ENCODE measurements at places on chromosomes 7 and 10.
A peak's percentile ranks its signal among the peaks of the same experiment; 100 is the strongest.

GRCh38 chr10:80642661-80643060 is 105.0 kb downstream of the SH2D4B start:
- DNase-seq, result no peak

- no peak for DNase-seq
Measured at GRCh38 chr7:95201727-95202126, 122.6 kb downstream of the PON1 start.

- DNase-seq, result peak; percentile 29
Measured at GRCh38 chr7:76054123-76055120, 6.5 kb downstream of the MDH2 start.

DNA sequence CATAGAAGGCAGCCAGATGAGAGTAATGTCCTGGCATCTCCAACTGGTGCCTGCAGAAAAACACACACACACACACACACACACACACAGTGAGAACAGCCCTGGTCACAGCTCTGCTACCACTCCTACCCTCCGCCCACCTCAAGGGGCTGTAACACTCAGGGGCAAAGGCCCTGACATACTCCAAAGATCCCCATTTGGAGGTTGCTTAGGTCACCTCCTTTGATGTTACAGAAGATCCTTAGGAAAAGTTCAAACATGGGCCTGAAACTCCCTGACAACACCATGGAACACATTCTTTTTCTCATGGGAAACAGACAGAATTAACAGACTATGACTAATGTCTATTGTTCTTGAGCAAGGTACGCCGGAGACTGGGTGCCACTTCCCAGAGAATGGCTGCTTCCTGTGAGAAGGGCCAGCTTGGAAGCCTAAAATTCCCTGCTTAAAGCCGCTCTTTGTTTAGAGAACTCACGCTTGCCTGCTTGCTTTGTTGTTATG is 27.7 kb downstream of the DENND11 start:
- DNase-seq, result no peak

GRCh38 chr10:10490581-10490980 is 527.1 kb upstream of the CELF2 start:
- DNase-seq, result no peak

DNA sequence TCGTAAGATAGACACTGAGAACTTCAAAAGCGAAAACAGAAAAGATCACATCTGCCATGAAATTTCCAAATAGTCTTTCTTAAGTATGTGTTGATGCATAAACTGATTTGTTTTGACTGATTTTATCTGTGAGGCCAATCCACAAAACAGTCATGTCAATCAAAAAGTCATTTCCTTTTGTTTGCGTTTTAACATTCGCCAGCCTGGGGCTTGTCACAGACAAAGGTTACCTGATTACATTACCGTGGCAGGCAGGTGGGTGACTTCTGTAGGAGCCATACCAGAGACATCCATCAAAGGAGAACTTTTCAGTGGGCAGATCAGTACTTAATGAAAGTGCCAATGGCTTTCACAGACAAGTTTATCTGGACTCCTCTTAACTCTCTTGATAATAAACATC is 45.5 kb upstream of the BET1 start:
- DNase-seq, result no peak

DNA sequence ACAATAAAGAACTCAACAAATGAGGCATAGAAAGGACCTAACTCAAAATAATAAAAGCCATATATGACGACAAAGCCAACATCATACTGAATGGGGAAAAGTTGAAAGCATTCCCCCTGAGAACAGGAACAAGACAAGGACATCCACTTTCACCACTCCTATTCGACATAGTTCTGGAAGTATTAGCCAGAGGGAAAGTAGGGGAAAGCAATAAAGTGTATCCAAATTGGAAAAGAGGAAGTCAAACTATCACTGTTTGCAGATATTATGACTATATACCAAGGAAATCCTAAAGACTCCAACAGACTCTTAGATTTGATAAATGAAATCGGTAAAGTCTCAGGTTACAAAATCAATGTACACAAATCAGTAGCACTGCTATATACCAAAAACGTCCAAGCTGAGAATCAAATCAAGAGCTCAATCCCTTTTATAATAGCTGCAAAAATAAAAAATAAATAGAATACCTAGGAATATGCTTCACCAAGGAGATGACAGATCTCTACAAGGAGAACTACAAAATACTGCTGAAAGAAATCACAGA is 4.8 kb downstream of the ANXA7 start:
- no peak for DNase-seq

DNA sequence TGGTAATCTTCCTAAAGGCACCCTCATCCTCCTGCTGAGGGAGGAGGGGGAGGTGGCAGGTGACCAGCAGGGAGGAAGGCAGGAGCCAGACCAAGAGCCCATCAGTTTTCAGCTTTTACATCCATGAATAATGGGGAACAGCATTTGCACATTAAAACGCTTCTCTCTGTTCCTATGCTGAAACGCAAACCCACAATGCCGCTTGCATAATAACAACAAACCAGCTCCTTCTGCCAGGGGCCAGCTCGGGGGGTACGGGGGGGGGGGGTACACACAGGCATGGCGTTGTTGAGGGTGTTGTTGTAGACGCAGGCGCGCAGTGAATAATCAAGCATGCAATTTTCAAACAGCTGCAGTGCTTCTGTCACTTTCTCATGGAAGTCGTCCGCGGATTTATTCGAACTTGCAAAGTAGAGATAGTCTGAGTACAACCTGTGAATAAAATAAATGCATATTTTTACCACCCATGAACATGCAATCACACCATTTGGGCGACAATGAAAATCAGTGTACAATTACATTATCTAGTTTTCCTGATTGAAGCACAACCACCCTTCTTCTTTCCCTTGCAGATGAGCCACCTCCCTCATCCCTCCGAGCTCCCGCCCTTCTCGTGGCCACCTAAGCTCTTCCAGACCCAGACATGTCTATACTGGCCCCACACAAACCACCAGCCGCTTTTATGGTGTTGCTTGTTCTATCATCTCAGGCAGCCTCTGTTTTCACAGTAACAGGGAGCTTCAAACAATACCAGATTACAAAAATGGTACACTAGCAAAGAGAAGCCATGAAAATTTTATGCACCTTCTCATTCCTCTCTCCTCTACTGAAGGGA is 72.2 kb downstream of the CHST15 start:
- no peak for DNase-seq

DNA sequence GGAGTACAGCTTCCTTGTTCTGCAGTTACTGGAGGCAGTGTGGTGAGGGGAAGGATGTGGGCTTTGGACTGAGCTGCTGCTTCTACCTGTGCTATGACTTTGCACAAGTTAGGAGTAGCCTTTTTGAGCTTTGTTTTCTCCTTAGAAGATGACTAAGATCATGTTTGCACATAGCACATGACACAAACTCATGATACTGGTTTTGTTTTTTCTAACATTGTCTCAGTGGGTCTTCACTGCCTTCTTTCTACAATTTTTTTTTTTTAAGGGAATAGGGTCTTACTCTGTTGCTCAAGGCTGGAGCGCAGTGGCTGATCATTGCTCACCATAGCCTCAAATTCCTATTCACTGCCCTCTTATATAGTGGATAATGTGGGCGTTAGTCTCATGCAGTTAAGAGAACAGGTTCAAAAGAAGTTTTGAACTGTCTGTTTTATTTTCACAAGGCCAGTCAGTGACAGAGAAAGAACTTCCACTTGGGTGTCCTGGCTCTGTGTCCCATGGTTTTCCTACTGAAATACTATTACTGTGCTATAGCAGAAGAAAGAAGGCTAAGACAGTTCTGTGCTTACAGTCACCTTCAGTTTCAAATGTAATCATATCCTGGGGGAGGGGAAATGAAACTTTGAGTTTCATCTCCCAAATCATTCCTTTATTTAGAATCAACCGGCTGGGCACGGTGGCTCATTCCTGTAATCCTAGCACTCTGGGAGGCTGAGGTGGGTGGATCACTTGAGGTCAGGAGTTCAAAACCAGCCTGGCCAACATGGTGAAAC is 72.0 kb downstream of the KAT6B start:
- no peak for DNase-seq

DNA sequence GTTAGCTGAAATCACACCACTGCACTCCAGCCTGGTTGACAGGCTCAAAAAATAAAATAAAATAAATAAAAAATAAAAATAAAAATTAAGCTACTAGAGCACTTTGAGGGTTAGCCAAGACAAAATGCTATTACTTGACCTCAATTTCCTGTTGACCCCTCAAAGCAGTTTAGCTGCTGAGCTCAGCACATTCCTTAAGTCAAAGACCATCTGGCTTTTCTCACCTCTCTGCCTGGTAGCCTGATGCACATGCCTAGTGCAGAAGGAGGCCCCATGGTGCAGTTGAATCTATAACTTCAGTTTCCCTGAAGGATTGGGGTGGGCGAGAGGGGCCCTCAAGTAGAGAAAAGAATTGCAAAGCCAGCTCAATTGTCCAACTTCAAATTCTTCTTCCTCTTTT is 211.1 kb upstream of the GALNT17 start:
- DNase-seq, result no peak

DNA sequence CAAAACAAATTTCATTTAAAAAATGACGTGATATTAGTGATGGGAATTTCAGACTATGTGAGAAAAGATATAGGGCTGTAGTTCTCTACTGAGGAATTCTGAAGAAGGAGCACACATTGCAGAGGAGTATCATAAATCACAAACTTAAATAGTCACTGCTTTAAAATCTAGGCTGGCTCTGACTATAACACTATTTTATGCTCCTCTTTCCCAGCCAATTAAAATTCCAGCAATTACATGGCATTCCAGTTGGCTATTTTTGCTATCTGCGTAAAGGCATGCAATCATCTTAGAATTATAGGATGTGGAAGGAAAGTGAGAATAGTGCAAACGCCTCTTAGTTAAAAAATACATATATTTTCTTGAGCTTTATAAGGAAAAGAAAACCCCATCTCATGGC is 123.1 kb downstream of the GNAI1 start:
- no peak for DNase-seq

- DNase-seq, result no peak
Measured at GRCh38 chr10:110852255-110852896, 19.4 kb upstream of the PDCD4 start.

DNA sequence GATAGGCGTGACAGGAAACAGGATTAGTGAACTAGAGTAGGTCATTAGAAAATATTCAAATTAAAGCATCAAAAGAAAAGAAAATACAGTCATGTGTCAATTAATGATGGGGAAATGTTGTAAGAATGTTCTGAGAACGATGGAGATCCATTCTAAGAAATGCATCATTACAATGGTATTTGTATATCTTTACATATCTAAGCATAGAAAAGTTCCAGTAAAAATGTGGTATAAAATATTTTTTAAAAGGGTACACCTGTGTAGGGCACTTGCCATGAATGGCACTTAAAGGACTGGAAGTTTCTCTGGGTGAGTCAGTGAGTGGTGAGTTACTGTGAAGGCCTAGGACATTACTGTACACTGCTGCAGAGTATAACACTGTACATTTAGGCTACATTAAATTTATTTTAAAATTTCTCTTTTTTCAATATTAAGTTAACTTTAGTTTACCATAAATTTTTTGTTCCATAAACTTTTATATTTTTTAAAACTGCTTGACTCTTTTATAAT is 282.5 kb downstream of the BMPER start:
- no peak for DNase-seq

DNA sequence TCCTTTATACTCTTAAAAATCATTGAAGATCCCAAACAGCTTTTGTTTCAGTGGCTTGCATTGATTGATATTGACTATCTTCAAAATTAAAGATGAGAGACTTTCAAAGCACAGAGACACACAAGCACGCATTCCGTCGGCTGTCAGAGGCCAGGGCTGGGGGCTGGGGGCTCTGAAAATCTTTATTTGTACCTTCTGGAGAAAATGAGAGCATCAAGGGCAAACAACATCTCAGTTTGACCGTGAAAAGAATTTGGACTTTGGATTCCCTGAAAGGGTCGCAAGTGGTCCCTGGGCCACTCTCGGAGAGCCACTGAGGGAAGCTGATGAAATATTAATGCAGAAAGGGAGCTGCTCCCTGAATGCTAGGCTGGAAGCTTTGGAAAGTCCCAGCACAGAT is 96.4 kb downstream of the CHST15 start:
- DNase-seq, result no peak

GRCh38 chr10:106402458-106402857 is 762.0 kb downstream of the SORCS1 start:
- DNase-seq, result no peak

DNA sequence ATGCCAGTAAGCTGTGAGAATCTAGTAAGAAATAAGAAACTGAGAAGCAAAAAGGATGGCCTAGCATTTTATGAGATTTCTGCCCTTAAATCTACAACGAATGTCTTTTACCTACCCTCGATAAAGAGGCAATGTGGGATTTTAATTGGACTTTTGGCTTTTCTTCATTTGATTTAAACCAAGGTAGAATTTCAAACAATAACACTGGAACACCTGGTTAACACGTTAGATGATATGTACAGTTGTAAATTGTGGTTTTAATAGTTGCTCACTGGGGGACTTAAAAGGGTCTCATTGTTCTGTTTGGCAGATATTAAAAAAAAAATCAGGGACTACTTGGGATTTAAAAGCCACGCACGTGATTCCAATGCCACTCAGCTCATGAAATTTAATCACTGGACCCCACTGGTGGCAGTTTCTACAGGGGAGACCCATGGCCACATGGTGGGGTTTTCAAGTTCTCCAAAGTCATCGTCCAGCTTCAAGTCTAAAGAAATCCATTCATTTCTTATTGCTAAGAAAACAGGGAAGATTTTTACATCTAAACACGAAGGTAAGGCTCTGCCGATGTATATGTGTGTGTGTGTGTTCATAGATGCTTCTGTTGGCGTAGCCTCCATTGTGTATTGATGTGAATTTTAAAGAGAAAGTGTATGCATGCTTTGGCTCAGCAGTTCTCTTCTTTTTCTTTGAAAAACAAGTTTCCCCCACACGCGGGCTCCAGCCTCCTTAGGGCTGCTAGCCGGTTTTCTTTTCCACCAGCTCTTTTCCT is 588.6 kb upstream of the MKI67 start:
- DNase-seq, result no peak

GRCh38 chr7:38002689-38003088 is 82.2 kb downstream of the EPDR1 start:
- no peak for DNase-seq

GRCh38 chr7:30019387-30019786 is 7.1 kb downstream of the FKBP14 start:
- no peak for DNase-seq

DNA sequence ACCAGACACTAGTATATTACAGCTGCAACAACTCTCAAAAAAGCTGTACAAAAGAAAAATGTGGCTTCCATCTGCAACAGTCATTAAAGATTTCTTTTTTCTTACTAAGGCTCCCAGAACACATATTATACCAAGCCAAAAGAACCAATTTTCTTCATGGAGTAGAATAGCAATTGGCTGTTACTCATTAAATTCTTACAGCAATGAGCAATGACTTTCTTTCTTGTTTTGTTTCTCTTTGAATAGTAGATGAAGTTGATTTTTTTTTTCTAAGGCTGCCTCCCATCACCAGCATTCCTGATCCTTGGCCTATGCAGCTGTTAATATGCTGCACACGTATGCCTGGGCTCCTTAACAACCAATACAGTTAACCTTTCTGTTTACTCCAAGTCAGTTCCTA is 36.6 kb upstream of the SPOCK2 start:
- peak; percentile 47 for DNase-seq

DNA sequence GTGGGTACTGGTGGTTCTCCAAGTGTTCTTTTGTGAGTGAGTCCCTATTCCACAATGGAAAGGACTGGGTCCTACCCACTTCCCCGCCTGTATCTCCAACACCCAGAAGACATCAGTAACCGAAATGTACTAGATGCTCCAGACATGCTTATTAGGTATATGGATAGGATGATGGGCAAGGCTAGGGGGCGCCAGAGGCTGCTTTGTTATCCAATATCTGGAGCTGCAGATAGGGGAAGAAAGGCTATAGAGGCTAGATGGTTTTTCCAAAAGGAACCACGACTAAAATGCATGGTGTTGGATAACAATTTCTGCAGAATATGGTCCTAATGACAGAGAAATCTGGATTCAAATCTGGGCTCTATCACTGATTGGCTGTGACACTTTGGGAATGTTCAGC is 56.2 kb upstream of the TM9SF3 start:
- DNase-seq, result peak; percentile 40
